ENCODE measurements at places on chromosomes 12 and 14.

DNA sequence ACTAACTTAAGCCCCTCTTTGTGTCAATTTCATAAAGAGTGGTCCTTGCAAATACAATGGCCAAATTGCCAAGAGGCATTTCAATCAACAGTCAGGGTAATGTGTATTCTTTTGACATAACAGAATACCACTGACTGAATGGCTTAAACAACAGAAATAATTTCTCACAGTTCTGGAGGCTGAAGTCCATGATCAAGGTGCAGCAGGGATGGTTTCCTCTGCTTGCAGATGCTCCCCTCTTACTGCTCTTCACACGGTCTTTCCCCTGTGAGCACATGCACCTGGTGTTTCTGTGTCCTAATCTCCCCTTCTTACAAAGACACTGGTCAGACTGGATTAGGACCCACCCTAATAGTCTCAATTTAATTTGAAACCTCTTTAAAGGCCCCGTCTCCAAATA, 31.9 kb downstream of the FGFR1OP2 start:
- no peak for DNase-seq

DNA sequence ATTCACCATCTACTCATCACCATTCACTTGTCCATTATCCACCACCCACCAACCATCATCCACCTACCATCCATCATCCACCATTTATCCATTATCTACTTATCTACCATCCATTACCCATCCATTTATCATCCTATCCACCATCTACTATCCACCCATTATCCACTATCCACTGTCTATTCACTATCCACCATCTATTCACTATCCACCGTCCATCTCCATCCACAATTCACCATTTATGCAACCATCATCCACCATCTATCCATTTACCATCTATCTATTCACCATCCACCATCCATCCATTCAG, 1.5 kb upstream of the AMN start:
- DNase-seq, result no peak

DNA sequence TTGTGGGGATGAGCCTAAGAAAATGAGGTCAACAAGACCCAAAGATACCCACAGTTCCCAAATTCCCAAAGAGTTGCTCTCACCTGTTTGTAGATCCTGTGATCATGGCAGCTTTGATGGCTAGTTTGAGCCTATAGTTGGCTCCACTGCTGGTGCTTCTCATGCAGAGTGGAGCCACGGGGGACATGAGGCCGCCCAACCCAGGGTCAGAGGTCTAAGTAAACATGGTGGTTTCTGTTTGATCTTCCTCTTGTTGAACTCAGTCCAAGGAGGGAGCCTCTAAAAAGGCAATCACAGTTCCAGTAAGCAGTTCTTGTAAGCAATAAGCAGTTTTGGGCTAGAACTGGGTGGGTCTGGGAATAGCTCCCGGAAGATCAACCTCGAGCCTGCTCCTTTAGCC, 125.6 kb upstream of the DHRS4 start:
- DNase-seq, result no peak

GRCh38 chr14:105313381-105314286, 914 bp upstream of the PACS2 start:
- DNase-seq, result no peak

DNA sequence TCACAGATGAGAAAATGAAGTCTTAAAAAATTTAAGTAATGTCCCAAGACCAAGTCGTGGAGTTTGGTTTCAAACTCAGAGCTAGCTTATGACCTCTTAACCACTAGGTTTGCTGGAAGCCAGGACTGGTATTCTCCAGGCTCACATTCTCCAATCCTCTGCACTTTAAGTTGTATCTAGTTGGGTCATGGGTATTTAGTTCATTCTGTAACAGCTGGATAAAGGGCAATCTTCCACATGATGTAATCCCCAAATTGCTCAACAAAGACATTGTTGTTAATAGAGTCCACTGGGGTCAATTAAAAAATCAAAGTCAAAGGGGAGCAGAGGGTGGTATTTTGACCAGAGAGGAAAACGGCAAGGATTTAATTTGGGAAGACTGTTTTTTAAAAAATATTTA, 17.8 kb upstream of the GAS2L3 start:
- no peak for DNase-seq

DNA sequence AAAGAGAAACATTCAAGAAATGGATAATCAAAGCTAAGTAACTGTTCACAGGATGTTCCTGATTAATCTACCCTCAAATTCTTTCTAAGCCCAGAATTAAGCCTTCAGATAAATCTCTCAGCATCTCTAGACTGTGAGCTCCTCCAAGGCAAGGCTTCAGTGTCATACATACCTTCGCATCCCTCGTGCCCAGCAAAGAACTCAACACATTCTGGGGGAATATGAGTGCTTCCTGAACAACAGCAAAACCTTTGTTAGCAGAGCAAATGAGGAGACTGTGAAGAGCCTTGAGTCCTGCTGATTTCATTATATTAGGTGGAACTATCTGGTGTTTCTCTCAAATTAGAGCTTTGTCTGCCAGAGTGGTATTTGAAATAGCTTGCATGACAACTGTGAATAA, 401.8 kb upstream of the TMPO start:
- no peak for DNase-seq

DNA sequence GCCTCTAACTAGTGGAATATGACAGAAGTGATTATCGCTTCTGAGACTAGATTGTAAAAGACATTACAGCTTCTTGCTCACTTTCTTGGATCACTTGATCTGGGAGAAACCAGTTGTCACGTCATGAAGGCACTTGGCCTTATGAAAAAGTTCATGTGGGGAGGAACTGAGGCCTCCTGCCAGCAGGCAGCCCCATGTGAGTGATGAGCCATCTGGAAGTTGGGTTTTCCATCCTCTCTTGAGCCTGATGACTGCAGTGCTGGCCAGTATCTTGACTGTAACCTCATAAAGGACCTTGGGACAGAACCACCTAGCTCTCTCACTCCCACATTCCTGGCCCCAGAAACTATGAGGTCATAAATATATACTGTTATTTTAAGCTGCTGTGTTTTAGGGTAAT, 28.0 kb downstream of the TTLL5 start:
- DNase-seq, result no peak

- no peak for DNase-seq
Measured at GRCh38 chr14:84273181-84273580, 1256.8 kb upstream of the FLRT2 start.

- no peak for DNase-seq
Measured at GRCh38 chr12:68587448-68587873, 23.2 kb upstream of the RAP1B start.

- DNase-seq, result no peak
Measured at GRCh38 chr12:123954647-123955350, 17.8 kb downstream of the CCDC92 start.

DNA sequence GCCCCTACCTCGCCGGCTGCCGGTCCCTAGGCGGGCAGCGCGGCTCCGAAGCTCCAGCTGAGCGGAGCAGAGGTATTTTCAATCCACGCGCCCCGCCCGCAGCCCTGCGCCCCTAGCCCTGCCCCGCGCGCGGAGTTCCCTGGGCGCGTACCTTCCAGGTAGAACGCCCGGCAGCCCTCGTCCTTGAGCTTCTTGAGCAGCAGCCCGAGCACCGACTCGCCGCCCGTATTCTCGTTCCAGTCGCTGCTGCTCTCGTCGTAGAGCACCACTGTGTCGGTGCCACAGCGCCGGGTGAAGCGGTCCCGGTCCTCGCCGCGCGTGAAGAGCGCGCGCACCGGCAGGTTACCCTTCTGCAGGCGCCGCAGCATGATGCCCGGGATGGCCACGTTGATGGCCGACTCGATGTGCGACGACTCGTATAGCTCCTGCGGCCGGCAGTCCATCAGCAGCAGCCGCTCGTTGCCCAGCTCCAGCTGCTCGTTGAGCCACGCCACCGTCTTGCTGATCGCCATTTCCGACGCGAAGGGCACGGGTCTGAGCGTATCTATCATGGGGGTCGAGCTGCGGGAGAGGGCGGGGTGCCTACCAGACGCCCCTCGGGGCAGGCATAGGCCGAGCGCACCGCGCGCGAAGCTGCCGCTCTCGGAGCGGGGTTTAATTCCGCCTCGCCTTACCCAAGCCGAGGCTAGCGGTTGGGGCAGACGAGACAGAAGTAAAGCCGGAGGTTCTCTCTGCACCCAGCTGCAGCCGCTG, 636 bp downstream of the DUSP6 start:
- peak; percentile 42 for DNase-seq

DNA sequence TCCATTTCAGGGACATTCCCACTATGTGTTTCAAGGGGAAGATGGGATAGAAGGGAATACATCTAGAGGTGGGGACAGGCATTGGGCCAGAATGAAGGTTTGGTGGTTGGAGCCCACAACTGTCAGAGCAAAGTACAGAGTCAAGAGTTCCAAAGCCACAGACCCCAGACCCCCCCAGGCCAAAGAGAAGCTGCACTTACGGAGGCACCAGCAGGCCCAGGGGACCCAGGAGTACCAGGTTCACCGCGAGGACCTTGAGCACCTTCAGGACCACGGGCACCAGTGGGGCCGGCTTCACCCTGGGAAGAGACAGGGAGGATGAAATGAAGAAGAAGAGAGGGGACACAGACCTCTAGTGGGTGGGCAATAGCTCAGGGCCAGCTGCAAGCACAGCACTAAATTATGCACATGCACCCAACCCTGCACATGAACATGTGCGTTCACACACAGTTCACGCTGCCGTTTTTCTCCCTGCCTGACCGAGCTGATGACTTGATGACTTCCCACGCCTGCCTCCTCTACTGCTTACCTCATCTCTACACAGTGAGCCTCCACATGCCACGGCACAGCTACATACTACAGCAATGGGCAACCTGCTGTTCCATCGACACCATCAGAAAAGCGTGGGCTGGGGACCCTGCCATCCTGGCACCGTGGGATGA, 16.7 kb downstream of the COL2A1 start:
- DNase-seq, result no peak

GRCh38 chr12:55728939-55729818, at the start of gene CD63:
Gene CD63 (minus strand): TSS chr12:55729009. CDS start chr12:55728341, 668 bp downstream.
- peak; percentile 52 for DNase-seq

DNA sequence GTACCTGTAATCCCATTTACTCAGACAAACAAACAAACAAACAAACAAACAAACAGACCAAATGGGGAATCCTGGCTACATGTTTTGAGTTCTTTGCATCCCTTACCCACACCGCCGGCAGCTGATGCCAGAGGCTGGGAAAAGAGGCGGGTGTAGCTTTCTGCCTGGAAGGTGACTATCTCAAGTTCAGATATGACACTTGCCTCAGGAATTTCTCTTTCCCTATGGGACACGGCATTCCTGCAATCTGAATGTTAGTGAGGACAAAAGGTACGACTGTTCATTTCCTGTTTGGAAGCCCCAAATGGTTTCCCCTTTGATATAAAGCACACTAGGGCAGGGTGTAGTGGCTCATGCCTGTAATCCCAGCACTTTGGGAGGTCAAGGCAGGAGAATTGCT, 2.9 kb downstream of the MYL2 start:
- DNase-seq, result no peak

DNA sequence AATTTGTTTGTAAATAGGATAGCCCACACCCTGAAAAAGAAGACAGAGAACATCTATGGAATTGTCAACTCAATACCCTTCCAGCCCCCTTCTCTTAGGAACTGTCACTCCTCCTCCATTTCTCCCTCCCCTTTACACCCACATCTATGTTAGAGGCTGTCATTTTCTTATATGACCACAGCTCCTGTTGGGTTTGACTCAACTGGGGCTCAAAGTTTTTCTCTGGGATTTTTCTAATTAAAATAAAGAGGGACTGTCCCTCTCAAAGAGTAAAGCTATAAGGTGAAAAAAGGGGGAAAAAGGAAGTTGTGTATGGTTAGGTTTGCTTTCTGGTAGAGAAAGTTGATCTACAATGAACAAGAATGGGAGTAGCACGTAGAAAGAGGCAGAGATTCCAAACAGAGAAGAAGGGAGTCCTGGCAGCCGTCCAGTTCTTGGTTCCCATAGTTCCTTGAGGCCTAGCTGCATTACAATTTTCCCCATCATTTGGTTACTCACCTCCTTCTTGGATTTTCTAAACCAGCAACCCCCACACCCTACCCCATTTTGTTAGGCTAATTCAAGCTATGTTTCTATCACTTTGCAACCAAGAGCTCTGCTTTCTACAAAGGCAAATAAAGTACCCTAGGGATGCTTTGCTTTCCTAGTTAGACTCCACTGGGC, 44.3 kb upstream of the STK38L start:
- DNase-seq, result no peak

GRCh38 chr12:132941336-132941954, 14.7 kb downstream of the ZNF605 start:
- DNase-seq, result no peak

- no peak for DNase-seq
Measured at GRCh38 chr14:75854111-75854799, 127.5 kb downstream of the TGFB3 start.

DNA sequence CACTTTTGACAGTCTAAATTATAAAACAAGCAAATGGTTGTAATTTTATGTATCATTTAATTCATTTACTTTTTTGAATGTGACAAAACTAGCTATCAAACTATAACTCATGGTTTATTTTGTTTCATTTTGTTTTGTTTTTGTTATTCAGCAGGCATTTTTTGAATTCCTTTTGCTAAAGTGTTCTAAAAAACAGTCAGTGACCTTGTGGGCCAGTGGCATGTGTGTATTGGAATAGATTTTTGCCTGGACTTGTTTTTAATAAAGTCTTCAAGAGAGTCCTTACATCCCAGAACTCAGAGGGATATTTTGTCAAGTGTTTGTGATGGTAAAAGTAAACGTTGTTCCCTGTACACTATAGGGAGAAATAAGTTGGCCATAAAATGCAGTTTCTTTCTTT, 369.7 kb upstream of the SYT1 start:
- DNase-seq, result no peak

DNA sequence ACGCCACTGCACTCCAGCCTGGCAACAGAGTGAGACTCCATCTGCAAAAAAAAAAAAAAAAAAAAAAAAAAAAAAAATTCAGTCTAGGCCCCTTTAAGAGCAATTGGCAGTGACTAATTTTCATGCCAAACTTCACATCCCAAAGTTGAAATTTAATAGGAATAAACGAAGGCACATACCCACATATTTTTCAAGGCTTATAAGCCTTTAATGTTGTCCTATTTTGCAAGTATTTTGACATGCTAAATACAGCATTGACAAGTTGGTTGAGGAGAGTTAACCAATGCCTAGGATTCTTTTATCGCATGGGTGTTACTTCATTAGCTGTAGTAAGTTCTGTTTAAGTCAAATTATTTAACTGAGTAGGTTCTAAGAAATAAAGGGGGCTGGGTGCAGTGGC, 23.5 kb upstream of the HIP1R start:
- no peak for DNase-seq

GRCh38 chr12:3275171-3276041, 198.2 kb downstream of the TSPAN9 start:
- DNase-seq, result peak; percentile 40

- no peak for DNase-seq
Measured at GRCh38 chr12:79402606-79403005, 288.2 kb downstream of the PAWR start.

- DNase-seq, result no peak
Measured at GRCh38 chr12:57390174-57390573, 40.7 kb downstream of the R3HDM2 start.

DNA sequence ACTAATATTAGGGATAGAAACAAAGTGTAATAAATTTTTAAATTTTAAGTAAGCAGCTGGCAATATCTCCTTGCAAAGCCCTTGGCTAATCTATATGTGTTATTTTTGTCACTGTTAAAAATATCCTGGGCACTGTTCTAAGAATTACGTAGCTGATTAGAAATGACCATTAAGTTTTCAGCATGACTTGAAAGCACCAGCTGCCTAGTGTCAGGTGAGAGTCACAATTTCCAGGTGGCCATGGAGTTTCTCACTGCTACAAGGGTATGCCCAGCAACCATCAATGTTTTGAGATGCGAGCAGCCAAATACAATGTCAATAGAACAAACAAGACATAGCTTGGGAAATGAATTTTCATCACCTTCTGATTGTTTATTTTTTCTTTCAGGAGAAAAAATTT, 23.3 kb upstream of the GYS2 start:
- DNase-seq, result no peak

GRCh38 chr14:61643555-61643954, 51.8 kb upstream of the HIF1A start:
- no peak for DNase-seq
